GM10248 (cell line): ENCODE measurements at places on chromosomes 3 and 15.

DNA sequence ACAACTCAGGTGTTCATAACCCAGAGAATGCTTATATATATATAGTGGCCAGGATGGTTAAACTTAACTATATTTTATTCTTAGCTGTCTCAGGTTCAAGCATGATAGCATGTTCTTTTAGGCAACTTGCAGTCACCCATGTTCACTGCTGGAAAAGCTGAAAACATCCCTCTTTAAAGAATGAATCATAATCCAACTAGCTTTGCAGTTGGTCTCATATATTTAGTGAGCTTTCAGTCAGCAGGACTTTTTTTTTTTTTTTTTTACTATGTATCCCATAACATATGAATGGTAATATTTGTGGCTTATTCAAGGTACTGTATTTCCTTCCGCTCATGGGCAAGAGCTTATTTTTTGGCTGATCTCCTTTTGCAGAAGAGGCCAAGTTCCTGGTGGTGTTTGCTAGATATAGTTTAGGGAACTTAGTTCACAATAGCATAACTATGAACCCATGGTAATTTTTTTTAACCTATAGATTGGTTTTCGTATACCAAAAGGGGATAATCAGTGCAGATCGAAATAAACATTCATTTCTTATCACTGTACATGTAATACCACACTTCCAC, 77.6 kb downstream of the CMSS1 start:
- DNase-seq, result no peak

DNA sequence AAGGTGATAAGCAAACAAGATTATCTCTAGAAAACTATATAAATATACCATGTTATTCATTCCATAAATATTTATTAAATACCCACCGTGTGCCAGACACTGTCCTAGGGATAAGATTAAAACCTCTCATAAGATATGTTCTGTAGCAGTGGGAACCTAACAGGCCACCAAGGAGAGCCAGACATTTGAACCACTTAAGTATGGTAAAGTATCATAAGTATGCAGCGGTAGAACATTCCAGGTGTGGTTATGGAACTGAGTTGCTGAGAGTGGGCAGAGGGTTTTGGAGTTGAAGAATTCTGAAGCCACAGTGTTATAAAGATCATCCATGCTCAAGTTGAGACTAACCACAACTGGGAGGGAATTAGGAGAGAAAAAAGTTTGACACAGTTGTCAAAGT, 14.7 kb downstream of the FILIP1L start:
- no peak for DNase-seq

- no peak for DNase-seq
Observed at GRCh38 chr3:158451405-158452055, 119.5 kb upstream of the MLF1 start.

DNA sequence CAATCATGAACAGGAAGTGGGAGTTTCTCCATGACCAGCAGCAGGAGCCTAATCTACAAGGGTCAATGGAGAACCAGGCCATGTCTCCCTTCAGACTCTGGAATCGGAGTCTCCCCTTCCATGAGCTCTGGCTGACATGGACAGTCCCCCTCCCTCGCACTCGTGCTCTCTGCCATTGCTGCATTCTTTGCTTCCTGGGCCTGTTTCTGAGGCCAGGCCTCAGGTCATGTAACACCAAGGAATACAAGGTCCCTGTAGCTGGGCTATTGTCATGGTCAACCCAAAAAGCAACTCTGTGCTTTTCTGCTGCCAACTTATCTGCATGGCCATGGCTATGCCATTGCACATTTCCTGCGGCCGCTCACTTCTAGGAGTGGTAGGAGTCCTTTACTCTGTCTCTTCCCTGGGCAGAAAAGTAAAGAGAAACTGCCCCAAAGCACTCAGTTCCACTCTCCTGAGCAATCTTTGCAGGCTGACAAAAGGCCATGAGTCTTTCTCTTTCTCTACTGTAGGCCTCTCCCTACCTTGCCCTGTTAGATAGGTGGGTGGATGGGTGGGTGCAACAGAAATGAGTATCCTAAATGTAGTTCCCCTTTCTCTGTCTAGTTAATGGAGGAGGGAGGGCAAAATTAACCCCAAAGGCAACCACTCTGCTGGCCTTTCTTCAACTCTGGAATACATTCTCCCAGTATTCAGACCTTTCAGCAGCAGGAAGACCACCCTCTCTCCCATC, 40.8 kb upstream of the PROK2 start:
- no peak for DNase-seq

DNA sequence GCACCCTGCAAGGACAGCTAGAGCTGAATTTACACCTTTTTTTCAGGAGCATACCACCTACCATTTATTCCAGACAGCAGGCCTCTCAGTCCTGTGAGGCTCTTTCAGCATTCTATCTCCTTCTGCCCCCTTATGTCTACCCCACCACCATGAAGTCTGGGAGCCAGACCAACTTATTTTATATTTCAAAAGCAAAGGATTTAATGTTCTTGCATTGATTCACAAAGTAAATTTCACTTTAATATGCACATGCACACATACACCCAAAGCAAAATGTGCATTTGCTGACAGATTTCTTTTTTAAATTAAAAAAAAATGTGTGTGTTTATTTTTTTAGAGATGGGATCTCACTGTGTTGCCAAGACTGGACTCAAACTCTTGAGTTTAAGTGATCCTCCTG, 264.2 kb upstream of the LRRC3B start:
- DNase-seq, result no peak

DNA sequence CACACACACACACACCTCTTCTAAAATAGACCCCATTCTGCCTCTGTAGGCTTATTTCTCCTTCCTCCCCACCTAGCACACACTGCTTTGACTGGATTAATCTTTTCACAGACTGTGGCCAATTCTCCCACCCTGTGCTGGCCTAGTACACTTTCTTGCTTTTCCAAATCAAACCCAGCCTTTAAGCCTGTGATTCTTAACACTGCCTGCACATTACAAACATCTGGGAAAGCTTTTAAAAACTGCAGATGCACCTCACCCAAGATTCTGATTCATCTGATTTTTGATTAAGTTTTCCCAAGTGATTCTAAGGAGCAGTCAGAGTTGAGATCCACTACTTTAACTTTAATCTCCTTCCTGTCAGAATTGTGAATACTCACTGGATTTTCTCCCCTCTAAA, 12.8 kb downstream of the CSNK1G1 start:
- DNase-seq, result no peak

- no peak for DNase-seq
Observed at GRCh38 chr3:3180456-3180855, 965 bp upstream of the CRBN start.

DNA sequence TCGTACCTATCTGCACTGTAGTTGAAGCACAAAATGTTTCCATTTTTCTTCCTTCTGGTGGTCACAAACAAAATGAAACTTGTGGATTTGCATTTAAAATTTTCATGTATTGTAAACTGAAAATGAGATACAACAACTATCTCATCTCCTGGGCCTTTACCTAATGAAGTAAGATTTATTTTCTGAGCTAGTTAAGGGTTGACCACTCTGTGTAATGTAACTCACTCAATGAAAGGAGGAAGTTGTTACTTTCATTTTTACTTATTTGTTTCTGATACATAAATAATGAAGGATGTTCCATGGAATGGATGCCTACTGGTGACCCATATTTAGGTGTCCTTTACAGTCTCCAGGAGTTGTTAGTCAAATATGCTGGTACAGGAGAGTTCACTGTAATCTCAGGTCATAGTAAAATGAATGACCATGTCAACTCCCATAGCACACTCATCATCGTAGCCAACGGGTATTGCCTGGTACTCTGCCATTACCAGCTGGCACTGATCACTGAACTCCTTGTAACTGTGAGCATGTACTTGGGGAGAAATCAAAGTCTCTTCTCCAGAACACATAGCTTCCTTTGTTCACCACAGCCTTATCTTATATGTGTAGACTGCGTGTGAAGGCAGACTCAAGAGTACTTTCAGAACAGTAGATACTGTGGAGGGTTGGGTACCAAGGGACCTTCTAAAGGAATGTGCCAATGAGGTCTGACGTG, 474.2 kb upstream of the ROBO2 start:
- peak; percentile 10 for DNase-seq

- no peak for DNase-seq
Observed at GRCh38 chr3:37973246-37974054, 17.1 kb upstream of the VILL start.

GRCh38 chr3:155847993-155848392, 6.2 kb downstream of the SLC33A1 start:
- no peak for DNase-seq

DNA sequence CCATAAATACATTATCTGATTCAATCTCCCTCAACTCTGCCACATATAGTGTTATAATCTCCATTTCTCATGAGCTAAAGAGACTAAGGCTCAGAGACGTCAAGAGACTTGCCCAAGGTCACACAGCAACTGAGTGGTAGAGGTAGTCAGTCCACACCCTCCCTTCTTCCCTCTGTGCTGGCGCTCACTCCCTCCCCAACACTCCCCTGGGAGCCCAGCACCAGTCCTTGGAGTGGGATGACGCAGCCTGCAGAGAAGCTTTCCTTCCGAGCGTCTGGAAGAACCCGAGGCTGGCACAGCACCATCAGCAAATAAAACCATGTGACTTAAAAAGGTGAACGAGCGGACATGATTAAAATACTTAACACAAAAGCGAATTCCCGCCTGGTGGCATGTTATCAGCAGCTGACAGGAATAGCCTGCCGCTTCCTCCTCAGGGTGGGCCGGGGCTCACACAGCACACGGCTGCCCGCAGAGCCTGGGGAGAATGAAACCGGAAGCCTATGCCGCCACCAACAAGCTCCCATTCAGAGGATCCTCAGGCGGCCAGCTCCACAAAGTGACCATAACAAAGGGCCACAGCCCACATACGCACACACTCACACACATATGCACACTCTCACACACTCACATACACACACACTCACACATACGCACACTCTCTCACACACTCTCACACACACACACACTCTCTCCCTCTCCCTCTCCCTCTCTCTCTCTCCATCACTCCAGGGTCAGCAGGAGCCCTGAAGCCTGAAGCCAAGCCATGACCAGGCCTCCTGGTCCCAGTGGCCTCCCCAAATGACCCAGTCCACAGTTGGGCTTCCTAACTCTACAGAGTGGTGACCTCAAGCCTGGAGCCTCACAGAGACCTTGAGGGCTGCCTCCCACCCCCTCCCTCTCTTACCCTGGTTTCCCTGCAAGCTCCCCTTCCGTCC, 120.5 kb downstream of the XXYLT1 start:
- DNase-seq, result peak; percentile 48

DNA sequence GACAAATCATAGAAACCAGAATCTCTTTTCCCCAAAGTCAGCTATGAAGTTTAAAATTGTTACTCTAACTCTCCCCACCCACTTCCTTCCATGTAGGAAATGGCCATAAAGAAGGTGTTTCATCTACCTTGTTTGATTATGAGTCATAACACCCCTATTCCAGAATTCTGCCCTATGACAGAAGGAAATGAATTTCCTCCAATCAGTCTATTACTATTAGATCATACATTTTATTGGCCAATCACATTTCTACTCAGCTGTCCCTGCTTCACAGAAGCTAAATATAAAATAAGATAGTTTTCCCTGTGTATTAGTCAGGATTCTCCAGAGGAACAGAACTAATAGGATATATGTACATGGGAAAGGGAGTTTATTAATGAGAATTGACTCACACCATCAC, 102.1 kb downstream of the TGFBR2 start:
- no peak for DNase-seq

- DNase-seq, result no peak
Observed at GRCh38 chr3:24622138-24622537, 127.5 kb upstream of the THRB start.

- no peak for DNase-seq
Observed at GRCh38 chr3:117700573-117701360, 991.2 kb downstream of the TUSC7 start.

- DNase-seq, result no peak
Observed at GRCh38 chr3:23493889-23494288, 290.8 kb downstream of the UBE2E2 start.

DNA sequence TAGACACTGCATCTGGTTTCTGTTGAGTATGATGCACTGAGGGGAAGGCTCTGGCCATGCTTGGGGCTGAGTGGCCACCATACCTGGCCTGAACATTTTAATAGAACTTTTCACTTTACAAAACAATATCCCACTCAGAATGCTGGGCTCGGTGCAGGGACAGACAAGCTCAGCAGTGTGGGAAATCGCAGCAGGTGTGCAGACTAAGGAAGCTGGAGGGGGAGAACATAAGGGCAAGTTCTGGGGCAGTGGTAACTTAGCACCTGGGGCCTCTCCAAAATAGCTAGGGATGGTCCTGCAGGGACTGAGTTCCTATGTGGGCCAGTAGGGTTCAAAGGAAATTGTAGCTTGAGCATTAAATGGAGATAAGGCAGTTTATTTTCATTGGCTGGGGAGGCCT, 90.9 kb upstream of the RNU6-1 start:
- no peak for DNase-seq

DNA sequence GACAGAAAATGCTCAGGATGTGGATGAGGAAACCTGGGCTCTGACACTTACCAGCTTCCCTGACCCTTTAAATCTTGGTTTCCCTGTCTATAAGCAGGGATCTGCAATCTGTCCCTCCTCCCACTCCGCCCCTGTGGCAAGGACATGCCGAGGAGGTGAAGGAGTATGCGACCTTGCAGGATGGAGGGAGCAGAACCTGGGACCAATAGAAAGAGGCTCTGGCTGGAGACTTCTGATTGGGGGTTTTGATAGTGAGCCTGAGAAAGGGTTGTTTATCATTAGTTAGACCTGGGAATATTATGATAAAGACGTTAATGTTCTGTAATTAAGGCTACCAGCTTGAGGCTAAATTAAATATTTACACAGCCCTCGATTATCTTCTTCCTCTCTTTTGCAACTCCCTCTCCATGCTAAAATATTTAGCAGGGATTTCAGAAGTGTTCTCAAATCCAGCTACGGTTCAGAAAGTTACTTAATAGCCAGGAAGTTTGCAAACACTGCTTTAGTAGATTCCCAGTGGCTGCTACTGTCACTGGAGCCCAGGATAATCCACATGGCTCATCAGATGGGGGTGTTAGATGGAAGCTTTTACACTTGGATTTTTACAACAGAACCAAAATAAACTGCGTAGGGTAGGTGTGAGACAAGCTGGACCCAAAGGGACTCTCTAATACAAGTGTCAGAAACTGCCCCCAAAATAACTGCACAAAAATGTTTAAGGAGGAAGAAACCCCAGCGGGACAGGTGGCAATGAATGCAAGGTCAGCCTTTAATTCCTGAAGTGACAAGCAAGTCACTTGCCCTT, 9.2 kb upstream of the PAQR5 start:
- DNase-seq, result no peak

- peak; percentile 65 for DNase-seq
Observed at GRCh38 chr3:113223475-113224281, 12.3 kb downstream of the BOC start.

GRCh38 chr15:60301024-60301423, 96.8 kb downstream of the ANXA2 start:
- no peak for DNase-seq

GRCh38 chr15:81163961-81164800, 30.1 kb downstream of the CFAP161 start:
- DNase-seq, result no peak

GRCh38 chr3:13776253-13777050, 103.4 kb downstream of the WNT7A start:
- DNase-seq, result no peak

GRCh38 chr15:43103907-43104306, 1.9 kb downstream of the UBR1 start:
- no peak for DNase-seq

- DNase-seq, result no peak
Observed at GRCh38 chr3:94225148-94225865, 162.4 kb downstream of the NSUN3 start.
